T-helper 2 cell (primary cell): ENCODE measurements at places on chromosomes 11 and 22.

DNA sequence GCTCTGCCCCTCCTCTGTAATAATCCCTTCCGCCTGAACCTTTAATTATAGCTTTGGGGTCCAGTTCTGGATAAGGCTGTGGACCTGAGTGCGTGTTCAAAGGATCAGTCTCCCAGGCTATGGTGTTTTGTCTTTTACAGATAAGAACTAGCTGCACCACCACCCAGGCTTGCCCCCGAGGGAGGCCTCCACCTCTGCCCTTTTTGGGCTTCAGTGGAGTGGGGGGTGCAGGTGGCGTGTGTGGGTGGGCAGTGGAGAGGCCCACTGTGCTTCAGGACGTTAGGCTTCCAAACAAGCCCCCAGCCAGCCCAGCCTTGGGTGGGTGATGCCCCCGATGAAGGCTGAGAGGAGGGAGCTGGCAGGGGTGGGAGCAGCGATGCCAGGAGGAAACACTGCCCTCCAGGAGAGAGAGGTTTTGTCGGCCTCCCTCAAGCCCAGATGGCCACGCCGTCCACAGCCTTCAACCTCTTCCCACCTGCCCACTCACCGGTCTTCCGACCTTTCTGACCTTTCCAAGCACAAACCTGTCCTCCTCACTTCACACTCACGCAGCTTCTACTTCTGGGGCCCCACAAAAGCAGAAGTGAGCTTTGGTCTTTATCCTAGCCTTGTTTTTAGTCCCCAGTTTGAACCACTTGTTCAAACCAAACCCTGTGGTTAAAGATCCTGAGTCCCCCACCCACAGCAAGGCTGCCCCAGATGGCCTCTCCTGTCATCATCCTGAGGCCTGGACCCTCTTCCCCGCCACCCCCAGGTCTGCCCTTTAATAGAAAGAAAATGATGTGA is 20.4 kb downstream of the PSMD13 start:
- DNase-seq: no peak

DNA sequence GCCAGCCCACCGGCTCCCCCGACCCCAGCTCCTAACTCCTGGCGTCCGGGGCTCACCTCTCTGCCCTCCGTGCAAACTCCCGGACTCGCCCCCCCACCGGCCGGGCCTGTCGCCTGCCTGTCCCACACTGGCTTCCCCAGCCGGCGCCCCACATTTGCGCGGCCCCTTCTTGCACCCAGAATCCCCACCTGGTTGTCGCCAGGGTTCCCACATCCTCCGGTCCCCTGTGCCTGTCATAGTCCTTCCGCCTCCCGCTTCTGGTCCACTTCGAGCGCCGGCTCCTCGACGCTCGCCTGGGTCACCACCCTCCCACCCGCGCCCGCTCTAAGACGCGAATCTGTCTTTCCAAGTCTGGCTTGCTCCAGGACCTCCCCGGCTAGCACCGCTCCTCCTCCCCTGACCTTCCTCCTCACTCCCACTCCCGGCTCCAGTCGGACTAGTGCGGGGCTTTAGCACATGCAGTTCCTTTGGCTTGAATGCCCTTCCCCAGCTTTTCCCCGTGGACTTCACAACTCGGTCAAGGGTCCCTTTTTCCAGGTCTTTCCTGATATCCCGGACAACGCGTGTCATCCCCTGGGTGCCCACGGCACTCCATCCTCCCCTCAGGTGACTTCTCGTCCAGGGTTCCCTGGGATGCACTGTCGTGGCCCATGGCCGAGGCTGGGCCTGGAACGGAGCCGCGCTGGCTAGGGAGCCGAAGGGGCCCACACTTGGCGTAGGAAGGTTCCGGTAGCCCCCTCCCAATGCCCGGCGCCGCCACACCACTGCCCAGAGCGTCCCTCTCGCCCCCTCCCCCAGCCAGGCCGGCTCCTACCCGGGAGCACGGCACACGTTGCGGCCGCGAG is 635 bp downstream of the SCARF2 start:
- no peak for DNase-seq

GRCh38 chr11:65047581-65048422 is 6.8 kb downstream of the SAC3D1 start:
- peak; percentile 13 for DNase-seq

- no peak for DNase-seq
Measured at GRCh38 chr11:110838808-110839207, 126.6 kb upstream of the ARHGAP20 start.

GRCh38 chr11:26761361-26761809 is 39.5 kb upstream of the SLC5A12 start:
- DNase-seq: no peak

- no peak for DNase-seq
Measured at GRCh38 chr11:112150517-112150916, 13.4 kb downstream of the IL18 start.

DNA sequence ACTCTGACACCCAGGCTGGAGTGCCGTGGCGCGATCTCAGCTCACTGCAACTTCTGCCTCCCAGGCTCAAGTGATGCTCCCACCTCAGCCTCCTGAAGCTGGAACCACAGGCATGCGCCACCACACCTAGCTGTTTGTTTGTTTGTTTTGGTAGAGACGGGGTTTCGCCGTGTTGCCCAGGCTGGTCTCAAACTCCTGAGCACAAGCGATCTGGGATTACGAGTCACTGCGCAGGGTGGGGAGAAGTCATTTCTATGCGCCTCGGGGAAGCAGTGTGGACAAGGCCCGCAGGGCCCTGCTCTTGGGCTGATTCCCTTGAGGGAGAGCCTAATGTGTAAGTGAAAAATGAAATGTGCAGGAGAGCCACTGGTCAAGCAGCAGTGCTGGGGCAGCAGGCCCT is 19.6 kb upstream of the SEPTIN5 start:
- no peak for DNase-seq

- peak; percentile 31 for DNase-seq
Measured at GRCh38 chr11:128776424-128777284, 82.8 kb downstream of the FLI1 start.

GRCh38 chr11:118671254-118671653 is 8.2 kb downstream of the TREH start:
- DNase-seq: no peak

DNA sequence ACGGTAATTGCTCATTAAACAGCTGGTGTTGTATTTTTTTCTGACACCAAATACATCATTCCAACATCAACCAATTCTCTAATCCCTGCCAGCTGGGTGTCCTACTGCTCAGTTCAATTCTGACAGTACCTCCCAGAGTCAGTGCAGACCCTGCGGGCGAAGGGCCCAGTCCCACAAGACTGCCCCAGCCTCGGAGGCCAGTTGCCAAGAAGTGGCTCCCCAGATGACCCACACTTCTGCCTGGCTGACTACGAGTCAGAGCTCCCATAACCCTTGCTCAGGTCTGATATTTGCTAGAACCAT is 147.2 kb downstream of the CTTN start:
- DNase-seq: no peak

DNA sequence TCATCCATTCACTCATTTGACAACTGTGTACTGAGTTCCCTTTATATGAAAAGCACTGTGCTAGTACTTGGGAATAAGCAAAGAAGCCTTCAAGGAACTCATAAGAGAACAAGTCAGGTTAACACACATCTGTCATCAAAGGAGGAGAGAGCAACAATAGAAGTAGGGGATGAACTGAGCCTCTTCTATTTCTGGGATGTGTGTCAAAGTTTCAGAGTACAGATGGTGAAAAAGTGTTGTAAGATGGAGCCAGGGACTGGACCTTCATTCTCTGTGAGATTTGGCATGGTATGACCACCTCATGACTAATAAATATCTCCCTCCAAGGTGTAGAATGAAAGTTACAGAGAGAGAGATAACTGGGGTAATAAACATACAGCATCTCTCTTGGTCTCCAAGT is 349.8 kb upstream of the PLET1 start:
- DNase-seq: no peak

GRCh38 chr11:75786101-75786736 is 17.6 kb downstream of the DGAT2 start:
- no peak for DNase-seq

GRCh38 chr11:128898580-128899344 is 7.6 kb downstream of the KCNJ5 start:
- no peak for DNase-seq
